ENCODE measurements at places on chromosomes 5 and 9.

DNA sequence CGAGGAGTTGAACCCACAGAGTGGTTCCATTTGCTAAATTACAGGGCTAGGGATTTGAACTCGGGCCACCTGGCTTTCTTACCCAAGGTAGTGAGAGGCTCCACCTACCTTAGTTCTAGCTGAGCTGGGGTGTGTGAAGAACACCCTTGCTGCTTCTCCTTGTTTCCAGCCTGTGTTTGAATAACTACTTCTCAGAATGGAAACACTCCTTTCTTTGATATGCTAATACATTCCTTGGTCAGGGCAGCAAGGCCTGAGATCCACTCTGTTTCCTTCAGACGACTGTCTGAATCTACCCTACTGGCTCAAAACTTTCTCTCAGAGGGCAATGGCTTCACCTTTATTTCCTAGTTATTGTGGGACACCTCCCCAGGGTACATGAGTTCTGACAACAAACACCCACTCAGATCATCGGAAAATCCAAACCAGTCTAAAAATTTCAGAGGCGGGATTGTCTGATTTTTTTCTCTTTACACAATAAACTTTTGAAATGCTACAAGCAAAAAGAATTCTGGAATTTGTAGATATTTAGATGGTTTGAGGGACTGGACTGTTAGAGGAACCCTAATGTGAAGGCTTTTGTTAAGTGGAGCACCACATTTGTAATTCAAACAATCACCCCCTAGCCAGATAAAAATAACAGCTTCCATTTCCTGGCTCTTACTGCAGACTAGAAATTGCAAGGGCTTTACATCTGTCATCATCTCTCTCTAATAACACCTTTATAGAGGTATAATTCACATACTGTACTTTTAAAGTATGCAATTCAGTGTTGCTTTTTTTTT lies 4.0 kb upstream of the ATP6V1G1 start:
- DNase-seq, result no peak

GRCh38 chr9:82539856-82540579 lies 522.9 kb downstream of the RASEF start:
- no peak for DNase-seq

- no peak for DNase-seq
These were observed 458.5 kb downstream of the TLR4 start for GRCh38 chr9:118162716-118163115.

- DNase-seq, result no peak
These were observed 25.3 kb downstream of the NTNG2 start for GRCh38 chr9:132187121-132187620.

DNA sequence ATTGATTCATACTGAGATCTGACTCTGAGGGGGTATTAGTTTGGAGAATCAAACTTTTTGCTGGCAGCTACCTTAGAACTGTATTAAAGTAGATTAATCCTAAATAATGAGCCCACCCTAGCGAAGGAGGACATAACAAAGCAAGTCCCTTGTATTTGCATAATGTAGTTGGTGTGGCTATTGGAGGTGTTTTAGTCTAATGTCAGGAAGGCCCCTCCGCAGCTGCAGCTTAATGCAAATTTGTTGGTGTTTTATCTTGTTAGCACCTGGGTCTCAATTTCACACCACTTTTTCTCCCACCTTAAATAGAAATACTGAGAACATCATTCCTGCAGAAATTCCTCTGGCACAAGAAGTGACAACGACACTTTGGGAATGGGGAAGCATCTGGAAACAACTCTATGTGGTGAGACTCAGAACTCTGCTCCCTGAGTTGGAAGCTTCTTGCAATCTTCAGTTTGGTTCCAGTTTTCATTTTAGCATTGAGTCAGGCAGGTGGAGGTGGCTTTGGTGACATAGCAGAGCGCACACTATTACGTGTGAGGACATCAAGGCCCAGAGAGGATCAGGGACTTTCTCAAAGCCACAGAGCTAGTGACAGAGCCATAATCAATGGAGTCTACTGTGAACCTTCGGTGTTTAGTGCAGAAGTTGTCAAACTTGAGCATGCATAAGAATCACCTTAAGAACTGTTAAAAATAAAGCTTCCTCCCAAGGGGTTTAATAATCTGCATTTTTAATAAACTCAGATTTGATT lies 33.9 kb downstream of the DOCK2 start:
- DNase-seq, result no peak

- DNase-seq, result no peak
These were observed 78.8 kb downstream of the GNA14 start for GRCh38 chr9:77569335-77569734.

DNA sequence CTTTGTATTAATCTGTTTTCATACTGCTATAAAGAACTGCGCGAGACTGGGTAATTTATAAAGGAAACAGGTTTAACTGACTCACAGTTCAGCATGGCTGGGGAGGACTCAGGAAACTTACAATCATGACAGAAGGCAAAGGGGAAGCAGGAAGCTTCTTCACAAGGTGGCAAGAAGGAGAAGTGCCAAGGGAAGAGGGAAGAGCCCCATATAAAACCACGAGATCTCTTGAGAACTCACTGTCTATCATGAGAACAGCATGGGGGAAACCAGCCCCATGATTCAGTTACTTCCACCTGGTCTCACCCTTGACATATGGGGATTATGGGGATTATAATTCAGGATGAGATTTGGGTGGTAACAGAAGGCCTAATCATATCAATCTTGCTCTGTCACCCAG lies 60.9 kb upstream of the CHD1 start:
- DNase-seq, result no peak

GRCh38 chr5:109345699-109346098 lies 64.1 kb downstream of the PJA2 start:
- DNase-seq, result no peak

- DNase-seq, result no peak
These were observed 83.2 kb downstream of the PTPDC1 start for GRCh38 chr9:94167376-94167890.

GRCh38 chr9:2525147-2525546 lies 96.4 kb upstream of the VLDLR start:
- no peak for DNase-seq
